ENCODE measurements at places on chromosomes 6 and 20. TPM values are rescaled to one million over a fixed set of nuclear protein-coding genes. Genes with fewer than 3 reads are reported as not detected.

Gene SLC17A2
- not detected for total RNA-seq

Gene PHACTR3
- 0.66 TPM for total RNA-seq

Gene UNC5CL
- 17.4 TPM for total RNA-seq

Gene SLC4A11
- total RNA-seq, result not detected

DNA sequence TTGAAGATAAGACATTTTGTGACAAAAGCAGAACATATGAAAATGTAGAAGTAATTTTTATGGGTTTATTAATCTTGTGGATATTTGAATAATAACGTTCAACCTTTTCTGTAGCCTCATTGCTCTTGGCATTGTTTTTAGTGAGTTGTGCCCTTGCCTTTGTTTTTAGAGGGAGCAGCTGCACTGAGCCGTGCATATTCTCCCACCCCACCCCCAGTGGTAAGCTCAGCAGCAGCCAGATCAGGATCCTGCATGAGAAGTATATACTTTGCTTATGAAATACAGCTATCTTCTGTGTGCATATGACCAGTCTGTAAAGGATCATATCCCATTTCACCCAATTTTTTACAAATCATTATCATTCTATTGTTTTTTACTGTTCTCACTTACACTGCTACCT lies 184.2 kb downstream of the COL9A1 start:
- no peaks in the 10 kb centered on the region for H3K36me3 ChIP-seq
- DNase-seq, result peak; percentile 68
- peak overlapping the region; percentile 62 for H3K27ac ChIP-seq
- H3K27me3 ChIP-seq, result no peaks in the 10 kb centered on the region
- H3K4me3 ChIP-seq, result no peak overlapping the region
- H3K4me1 ChIP-seq, result peaks cover 63% of the 10 kb centered on the region

DNA sequence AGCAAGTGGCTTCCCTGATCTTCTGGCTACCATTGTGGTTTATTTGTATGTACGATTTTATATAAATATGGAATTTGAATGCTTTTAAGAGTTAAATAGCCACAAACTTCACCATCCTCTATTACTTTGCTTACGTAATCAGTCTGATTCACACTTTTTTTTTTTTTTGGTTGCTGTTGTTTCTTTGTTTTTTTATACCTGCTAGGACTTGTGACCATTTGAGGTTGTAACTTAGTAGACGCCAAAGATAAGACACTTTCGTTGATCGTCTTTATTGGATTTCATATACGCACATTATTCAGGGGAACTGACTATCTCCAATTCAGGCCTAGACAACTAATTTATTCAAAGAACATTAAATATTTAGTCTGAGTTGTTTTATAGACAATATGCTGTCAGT lies 559.0 kb downstream of the CBLN4 start:
- no peaks in the 10 kb centered on the region for H3K27me3 ChIP-seq
- DNase-seq, result no peak
- no peak overlapping the region for H3K4me3 ChIP-seq
- no peaks in the 10 kb centered on the region for H3K4me1 ChIP-seq
- no peaks in the 10 kb centered on the region for H3K36me3 ChIP-seq
- H3K27ac ChIP-seq, result no peak overlapping the region

DNA sequence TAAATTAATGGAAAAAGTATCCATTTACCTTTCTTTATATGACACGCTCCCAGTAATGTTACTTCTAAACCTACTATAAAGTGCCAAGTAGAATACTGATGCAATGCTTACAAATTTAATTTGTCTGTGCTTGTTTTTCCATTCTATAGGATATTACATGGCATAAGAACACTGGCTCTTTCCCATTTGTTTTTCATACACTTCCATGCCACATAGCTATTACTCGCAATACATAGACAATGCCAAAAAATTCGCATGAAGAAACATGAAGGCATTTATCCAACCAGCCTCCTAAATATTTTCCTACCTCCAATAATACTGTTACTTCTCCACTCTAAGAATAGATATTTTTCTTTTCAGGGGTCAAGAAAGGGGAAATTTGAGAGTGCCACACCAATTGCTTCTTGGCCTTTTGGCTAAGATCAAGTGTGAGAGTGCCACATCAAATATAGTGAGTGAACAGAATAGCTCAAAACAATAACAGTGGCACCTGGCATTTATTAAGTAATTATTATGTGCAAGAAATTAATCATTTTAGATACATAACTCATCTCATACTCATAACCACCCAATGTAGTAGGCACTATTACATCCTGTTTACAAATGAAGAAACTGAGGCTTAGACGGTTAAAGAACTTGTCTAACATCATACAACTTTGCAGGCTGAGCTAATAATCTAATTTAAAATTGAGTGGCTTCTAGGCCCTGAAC lies 845 bp upstream of the DST start:
- no peak overlapping the region for H3K27ac ChIP-seq
- H3K4me3 ChIP-seq, result no peak overlapping the region
